Naive thymus-derived CD8-positive, alpha-beta T cell (primary cell): ENCODE measurements at places on chromosomes 6 and 20. TPM values are rescaled to one million over a fixed set of nuclear protein-coding genes. Genes with fewer than 3 reads are reported as not detected.
A peak's percentile ranks its signal among the peaks of the same experiment; 100 is the strongest.

DNA sequence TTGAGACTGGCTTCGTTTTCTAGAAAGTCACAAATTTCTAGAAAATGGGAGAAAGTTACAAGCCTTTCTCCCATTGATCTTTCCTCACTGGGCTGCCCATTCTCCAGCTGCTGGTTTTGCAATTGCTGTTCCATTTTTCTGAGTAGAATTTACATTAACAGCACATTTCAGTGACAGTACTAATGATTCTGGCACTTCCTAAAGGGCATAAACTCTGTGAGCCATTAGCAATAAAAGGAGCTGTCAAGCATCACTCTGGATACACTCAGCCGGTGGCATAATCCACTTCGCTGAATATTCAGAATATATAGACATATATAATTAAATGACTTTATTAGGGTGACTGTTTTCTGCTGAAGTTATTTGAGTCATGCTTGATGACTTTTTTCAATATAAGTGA, 6.7 kb upstream of the SSTR4 start:
- no peak overlapping the region for H3K27ac ChIP-seq
- H3K36me3 ChIP-seq: no peaks in the 10 kb centered on the region
- no peak for DNase-seq
- H3K4me3 ChIP-seq: no peak overlapping the region
- H3K27me3 ChIP-seq: peaks cover 6% of the 10 kb centered on the region
- no peaks in the 10 kb centered on the region for H3K4me1 ChIP-seq

Gene FBXO9
- total RNA-seq: 137 TPM

- H3K36me3 ChIP-seq: peaks cover 6% of the 10 kb centered on the region
- no peaks in the 10 kb centered on the region for H3K27me3 ChIP-seq
- H3K4me1 ChIP-seq: peaks cover 5% of the 10 kb centered on the region
- peak; percentile 44 for DNase-seq
- H3K4me3 ChIP-seq: no peak overlapping the region
Observed at GRCh38 chr6:116217069-116217468, 36.8 kb downstream of the TSPYL4 start.

GRCh38 chr6:150392452-150393220, 23.8 kb downstream of the IYD start:
- peaks cover 23% of the 10 kb centered on the region for H3K27me3 ChIP-seq
- H3K36me3 ChIP-seq: no peaks in the 10 kb centered on the region
- H3K4me1 ChIP-seq: no peaks in the 10 kb centered on the region
- no peak for DNase-seq
- no peak overlapping the region for H3K27ac ChIP-seq
- H3K4me3 ChIP-seq: no peak overlapping the region

Gene DYNLT2
- total RNA-seq: 7.4 TPM

- H3K36me3 ChIP-seq: no peaks in the 10 kb centered on the region
- H3K27ac ChIP-seq: no peak overlapping the region
- DNase-seq: no peak
- H3K4me3 ChIP-seq: no peak overlapping the region
- H3K4me1 ChIP-seq: peaks cover 12% of the 10 kb centered on the region
- H3K27me3 ChIP-seq: no peaks in the 10 kb centered on the region
Observed at GRCh38 chr6:34947561-34947960, 58.5 kb downstream of the ANKS1A start.

DNA sequence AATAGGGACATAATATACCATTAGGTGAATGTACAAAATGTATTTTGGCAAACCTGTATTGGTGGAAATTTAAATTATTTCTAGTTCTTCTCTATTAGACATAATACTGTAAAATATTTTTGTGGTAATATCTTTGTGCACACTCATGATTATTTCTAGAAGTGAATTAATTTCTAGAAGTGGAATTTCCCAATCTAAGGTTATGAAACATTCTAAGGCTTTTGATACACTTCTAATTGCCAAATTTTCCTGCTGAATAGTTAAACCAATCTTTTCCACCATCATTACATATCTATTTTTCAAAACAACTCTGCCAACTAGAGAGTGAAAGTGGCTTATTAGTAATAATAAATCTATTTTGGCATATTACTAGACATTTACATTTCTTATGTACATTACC, 1.8 kb upstream of the CCND3 start:
- DNase-seq: no peak
- H3K4me3 ChIP-seq: no peak overlapping the region
- H3K27me3 ChIP-seq: no peaks in the 10 kb centered on the region
- peaks cover 22% of the 10 kb centered on the region for H3K36me3 ChIP-seq
- peaks cover 74% of the 10 kb centered on the region for H3K4me1 ChIP-seq

DNA sequence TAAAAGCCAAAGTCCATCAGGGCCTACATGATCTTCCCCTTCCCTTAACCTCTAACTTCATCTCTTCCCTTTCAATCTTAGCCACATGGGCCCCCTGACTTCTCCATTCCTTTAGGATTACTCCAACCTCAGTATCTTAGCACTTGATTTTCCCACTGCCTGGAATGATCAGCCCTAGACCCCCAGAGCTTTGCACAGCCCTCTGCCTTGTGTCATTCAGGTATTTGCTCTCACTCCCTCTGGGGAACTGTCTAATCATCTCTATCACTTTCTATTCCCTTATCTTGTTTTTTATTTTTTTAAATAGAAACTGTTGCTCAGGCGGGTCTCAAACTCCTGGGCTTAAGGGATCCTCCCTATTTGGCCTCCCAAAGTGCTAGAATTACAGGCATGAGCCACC, 13.3 kb upstream of the ZNFX1 start:
- H3K4me3 ChIP-seq: no peak overlapping the region
- H3K36me3 ChIP-seq: peaks cover 73% of the 10 kb centered on the region
- no peak for DNase-seq
- H3K4me1 ChIP-seq: peaks cover 8% of the 10 kb centered on the region
- no peaks in the 10 kb centered on the region for H3K27me3 ChIP-seq

Gene FAM83D
- 1.0 TPM for total RNA-seq

DNA sequence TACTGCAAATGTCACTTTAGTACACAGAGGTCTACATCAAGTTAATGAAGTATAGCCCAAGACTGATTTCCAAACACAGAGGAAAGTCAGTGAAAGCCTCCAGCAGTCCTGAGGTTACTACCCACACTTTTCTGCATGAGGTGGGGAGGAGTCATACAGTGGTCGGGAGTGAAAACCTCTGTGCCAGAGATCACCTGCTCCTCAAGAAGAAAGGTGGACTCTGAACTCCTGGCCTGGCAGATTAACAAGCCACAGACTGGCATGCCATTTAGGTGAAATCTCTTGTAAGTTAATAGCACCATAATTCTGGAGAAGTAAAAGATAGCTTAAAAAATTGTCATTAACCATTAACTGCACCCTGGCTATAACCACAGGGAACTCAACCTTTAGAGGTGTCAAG, 125.0 kb upstream of the LAMP5 start:
- no peak overlapping the region for H3K4me3 ChIP-seq
- no peaks in the 10 kb centered on the region for H3K4me1 ChIP-seq
- no peak for DNase-seq
- H3K36me3 ChIP-seq: peaks cover 3% of the 10 kb centered on the region

DNA sequence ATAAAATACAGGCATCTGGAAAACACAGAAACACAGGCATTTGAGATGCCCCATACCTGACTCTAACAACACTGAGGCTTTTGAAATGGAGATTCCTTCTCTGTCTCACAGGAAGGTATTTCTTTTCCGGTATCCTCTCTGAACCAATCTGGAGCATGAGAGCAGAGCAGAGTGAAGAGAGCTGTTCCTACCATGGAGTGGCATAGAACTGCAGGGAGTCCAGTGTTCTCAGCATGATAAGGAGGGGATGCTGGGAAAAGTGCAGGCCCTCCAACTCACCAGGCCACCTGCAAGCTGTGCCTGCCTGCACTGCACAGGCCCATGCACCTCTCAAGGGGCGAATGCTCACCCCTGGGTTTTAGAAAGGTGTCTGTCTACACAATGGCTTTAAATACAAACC, 89.2 kb downstream of the FOXA2 start:
- H3K27ac ChIP-seq: no peak overlapping the region
- no peak overlapping the region for H3K4me3 ChIP-seq
- H3K4me1 ChIP-seq: no peaks in the 10 kb centered on the region

DNA sequence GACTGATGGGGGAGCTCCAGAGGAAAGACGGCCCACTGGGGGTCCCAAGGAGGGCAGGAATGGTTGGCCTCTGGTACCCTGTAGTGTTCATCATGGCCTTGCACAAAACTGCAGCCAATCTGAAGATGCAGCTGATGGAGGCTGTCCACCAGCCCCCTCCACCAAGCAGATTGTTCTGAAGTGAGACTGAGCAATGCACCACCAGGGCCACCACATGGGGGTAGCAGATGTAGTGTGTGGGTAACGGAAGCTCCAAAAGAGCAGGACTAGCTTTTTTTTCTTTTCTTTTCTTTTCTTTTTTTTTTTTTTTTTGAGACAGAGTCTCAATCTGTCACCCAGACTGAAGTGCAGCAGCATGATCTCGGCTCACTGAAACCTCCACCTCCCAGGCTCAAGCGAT, 181.0 kb upstream of the MYLIP start:
- H3K36me3 ChIP-seq: no peaks in the 10 kb centered on the region
- H3K27ac ChIP-seq: no peak overlapping the region
- no peaks in the 10 kb centered on the region for H3K27me3 ChIP-seq

Gene HCRTR2
- total RNA-seq: not detected

GRCh38 chr6:90375681-90376439, 79.2 kb upstream of the BACH2 start:
- H3K27ac ChIP-seq: peak overlapping the region; percentile 75
- H3K36me3 ChIP-seq: no peaks in the 10 kb centered on the region
- H3K4me3 ChIP-seq: no peak overlapping the region
- no peak for DNase-seq

Gene TSHZ2
- total RNA-seq: 10.0 TPM

- H3K4me3 ChIP-seq: no peak overlapping the region
- DNase-seq: no peak
- H3K27ac ChIP-seq: no peak overlapping the region
- no peaks in the 10 kb centered on the region for H3K4me1 ChIP-seq
- H3K36me3 ChIP-seq: no peaks in the 10 kb centered on the region
- H3K27me3 ChIP-seq: peaks cover 1% of the 10 kb centered on the region
Observed at GRCh38 chr6:91080871-91081270, 494.0 kb upstream of the MAP3K7 start.

DNA sequence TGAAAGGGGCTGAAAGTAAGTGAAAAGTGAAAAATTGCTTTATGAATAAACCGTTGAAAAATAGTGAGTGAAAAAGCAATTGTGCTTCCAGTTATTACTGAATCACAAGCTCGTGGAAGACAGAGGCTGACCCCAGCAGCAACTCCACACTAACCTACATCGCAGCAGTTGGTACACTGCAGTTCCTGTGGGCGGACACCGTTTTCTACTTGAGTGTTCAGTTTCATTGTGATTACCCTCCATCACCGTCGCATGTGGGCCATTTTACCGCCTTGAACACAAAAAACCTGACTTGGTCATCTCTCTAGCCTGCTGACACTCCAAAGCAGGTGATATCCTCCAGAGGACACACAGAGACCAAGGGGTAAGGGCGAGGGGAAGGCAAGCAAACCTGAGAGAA, 28.4 kb downstream of the PRDM1 start:
- H3K4me1 ChIP-seq: peaks cover 57% of the 10 kb centered on the region
- H3K27me3 ChIP-seq: peaks cover 59% of the 10 kb centered on the region
- H3K36me3 ChIP-seq: no peaks in the 10 kb centered on the region
- no peak for DNase-seq
- H3K27ac ChIP-seq: no peak overlapping the region
- no peak overlapping the region for H3K4me3 ChIP-seq

Gene LPA
- total RNA-seq: not detected

- H3K27ac ChIP-seq: no peak overlapping the region
- no peaks in the 10 kb centered on the region for H3K4me1 ChIP-seq
- no peak overlapping the region for H3K4me3 ChIP-seq
- DNase-seq: no peak
- no peaks in the 10 kb centered on the region for H3K36me3 ChIP-seq
- no peaks in the 10 kb centered on the region for H3K27me3 ChIP-seq
Observed at GRCh38 chr20:47454298-47455132, 47.2 kb upstream of the NCOA3 start.

DNA sequence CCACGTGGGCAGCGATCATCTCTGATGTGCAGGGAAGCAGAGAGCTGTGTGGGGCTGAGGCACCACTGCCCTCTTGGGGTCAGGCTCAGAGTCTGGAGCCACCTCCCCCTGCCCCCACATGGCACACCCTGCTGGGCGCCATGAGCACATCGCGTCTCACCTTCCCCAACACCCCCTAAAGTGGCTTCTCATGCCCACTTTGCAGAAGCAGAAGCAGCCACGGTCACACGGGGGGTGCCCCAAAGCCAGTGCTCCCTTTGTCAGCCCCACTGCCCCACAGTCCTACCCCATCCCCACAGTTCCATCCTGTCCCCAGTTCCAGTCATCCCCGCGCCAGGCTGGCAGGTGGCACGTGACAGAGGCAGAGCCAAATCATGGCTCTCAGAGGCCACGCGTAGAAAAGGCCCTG, 19.5 kb downstream of the SDCBP2 start:
- H3K4me3 ChIP-seq: no peak overlapping the region
- DNase-seq: no peak
- H3K4me1 ChIP-seq: peaks cover 3% of the 10 kb centered on the region
- peak overlapping the region; percentile 39 for H3K27ac ChIP-seq

Gene RGS17
- total RNA-seq: not detected

DNA sequence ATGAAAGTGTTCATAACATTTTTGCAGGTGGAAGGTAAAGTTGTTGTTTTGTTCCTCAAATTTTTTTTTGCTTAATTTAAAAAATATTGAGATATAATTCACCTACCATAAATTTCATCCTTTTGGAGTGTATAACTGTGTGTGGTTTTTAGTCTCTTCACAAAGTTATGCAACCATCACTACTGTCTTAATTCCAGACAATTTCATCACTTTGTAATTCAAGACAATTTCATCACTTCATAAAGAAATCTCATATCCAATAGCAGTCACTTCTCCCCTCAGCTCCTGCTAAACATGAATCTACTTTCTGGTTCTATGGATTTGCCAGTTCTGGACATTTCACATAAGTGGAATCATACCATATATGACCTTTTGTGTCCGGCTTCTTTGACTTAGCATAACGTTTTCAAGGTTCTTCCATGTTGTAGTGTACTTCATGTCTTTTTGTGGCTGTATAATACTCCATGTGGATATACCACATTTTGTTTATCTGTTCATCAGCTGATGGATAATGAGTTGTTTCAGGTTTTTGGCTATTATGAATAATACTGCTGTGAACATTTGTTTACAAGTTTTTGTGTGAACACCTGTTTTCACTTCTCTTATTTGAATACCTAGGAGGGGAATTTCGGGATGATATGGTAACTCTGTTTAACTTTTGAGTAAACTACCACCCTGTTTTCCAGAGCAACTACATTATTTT, 18.8 kb downstream of the ZFAND3 start:
- peaks cover 5% of the 10 kb centered on the region for H3K36me3 ChIP-seq
- no peaks in the 10 kb centered on the region for H3K27me3 ChIP-seq
- no peak overlapping the region for H3K4me3 ChIP-seq
- peaks cover 60% of the 10 kb centered on the region for H3K4me1 ChIP-seq

Gene WFDC13
- total RNA-seq: not detected
